ENCODE measurements at places on chromosomes 2 and 18.

GRCh38 chr2:212770240-212770639 lies 231.6 kb upstream of the ERBB4 start:
- DNase-seq: no peak

DNA sequence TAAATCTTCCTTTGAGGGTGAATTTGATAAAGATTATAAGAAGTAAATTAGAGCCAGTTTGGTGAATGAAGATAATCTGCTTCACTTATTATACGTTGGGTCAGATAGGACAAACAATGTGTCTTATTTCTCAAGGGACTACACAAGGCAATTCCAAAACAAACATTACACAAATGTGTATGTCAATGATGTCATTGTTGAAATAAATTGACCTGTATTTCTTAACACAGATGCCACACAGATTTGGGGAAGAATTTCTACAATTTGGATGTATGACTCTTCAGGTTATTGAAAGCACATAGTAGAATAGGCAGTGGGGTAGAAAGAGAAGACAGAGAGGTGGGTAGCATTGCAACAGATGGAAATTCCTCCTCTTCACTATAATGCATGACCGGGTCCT lies 6.9 kb upstream of the CRIM1 start:
- DNase-seq: no peak

GRCh38 chr2:75688196-75688595 lies 22.5 kb downstream of the GCFC2 start:
- no peak for DNase-seq

DNA sequence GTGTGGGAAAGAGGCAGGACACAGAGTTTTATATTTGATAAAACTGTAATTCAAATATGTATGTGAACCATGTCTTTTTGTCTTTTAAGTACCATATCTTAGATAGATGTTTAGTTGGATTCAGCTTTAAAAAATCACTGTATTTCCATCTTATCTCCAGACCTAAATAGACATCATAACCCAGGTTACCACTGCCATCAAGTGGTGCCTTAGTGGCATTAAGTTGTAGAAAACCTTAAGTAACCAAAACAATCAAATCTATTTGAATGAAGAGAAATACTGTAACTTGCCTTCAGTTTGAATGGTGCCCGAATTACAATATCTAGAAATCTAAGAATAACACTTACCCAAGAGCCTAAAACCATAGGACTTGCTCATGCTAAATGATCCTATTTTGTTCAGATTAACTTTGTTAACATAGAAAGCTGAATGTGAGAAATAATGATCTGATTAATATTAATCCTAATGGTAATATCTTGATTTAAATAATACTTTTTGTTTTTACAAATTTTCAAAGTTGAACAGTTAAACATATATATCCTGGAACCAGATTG lies 92.5 kb upstream of the MAP2 start:
- peak; percentile 75 for DNase-seq

DNA sequence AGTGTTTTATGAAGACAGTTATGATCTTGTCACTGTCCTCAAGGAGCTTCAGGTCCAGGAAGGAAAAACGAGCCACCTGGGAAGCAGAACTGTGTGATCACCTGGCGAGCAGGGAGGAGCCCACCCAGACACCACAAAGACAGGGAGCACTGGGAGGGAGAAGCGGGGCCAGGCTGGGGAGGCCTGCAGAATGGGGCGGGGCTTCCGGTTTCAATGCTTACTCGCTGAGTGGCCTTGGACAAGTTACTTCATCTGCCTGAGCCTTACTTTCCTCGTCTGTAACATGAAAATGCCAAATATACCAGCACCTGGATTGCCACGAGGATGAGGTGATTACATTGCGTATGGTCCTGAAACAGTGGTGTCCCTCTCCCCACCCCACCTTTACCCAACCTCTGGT lies 227.5 kb downstream of the ANKRD30B start:
- no peak for DNase-seq

DNA sequence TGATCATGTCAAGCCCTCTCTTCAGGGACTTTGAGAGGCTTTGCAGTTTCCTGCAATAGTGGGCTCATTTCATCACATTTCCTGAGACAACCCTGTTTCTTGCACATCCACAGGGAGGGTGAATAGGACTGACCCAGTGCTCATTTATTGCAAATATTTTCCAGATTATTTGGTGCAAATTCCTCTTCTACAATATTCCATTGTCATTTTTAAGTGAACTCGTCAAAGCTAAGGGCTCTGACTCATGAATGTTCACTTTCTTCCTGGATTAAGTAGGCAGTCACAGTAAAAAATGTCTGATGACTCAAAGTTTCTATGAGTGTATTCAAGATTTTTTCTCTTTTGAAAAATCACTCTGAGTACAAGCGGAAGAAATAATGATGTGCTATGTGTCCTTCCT lies 225.5 kb upstream of the GALNT5 start:
- peak; percentile 87 for DNase-seq

DNA sequence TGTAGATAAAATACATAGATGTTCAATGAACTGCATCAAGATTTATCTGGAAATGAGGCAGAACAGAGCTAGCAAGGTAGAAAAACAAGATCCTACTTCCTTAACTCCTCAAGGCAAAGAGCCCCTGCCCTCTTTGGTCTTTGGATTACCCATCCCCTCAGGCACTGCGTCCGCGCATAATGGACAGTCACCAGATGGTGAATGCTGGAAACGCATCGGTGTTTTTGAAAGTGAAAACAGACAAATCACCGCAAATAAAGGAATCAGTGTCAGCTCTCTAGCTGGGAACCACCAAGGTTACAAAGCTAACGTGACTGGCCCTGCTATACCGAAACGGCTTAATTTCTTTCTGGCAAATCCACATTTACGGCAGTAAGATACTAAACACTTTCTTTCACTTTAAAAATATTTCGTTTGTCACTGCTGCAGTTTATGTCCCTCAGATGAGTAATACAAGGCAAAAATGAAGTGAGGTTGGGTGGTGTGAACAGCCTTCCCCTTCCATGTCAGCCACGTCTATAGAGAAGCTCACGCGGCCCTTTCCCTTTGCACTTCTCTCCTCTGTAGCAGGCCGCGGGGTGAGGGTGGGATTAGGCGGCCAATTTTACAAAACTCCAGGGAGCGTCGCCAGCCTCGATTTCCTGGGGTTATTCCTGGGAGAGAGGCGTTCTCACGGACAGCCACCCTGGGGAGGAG lies 627 bp upstream of the GALR1 start:
- DNase-seq: peak; percentile 12

- DNase-seq: peak; percentile 5
Observed at GRCh38 chr2:2229626-2230432, 101.2 kb downstream of the MYT1L start.

DNA sequence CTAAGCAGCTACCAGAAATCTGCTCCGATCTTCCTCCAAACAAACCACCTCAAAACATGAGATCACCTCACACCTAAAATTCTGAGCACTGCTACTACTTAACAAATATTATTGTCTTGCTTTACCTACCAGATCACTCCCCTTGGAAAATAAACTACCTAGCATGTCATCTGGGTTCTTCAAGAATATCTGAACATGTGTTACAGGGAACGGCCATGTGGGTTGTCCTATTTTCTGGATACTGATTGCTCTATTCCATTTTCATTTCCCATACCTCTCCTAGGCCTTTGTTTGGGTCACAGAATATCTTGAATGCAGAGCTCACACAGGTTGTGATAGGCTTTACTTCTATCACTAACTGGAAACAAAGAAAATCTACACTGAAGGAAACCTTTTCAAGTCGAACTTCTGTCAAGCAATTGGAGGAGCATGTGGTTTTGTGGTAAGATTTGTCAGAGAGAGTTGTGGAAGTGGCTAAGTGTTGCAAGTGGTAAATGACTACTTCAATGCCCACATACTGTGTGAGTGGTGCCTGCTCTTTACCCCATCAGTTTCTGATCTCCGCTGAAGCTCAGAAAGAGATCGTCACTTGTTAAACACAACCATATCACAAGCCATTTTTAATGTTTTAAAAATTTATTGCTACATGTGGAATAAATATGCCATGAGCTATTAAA lies 739.1 kb upstream of the ZEB2 start:
- DNase-seq: peak; percentile 37

- DNase-seq: no peak
Observed at GRCh38 chr2:15782009-15782751, 158.2 kb upstream of the MYCN start.

DNA sequence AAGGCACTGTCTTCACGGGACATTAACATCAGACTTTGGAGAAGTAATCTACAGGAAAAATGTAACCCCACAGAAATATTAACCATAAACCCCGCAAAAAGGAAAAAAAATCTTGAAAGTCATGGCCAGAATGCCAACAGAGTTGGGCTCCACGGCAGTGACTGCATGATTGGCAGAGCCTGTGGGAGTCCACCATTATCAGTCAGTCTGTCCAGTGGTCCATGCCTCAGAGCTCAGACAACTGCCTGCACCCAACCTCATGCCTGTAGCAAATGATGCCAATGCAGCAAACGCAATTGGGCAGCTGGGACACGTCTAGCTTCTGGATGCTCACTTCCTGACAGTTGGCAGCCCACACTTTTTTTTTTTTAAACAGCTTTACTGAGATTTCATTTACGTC lies 5.1 kb upstream of the PPIG start:
- DNase-seq: no peak

DNA sequence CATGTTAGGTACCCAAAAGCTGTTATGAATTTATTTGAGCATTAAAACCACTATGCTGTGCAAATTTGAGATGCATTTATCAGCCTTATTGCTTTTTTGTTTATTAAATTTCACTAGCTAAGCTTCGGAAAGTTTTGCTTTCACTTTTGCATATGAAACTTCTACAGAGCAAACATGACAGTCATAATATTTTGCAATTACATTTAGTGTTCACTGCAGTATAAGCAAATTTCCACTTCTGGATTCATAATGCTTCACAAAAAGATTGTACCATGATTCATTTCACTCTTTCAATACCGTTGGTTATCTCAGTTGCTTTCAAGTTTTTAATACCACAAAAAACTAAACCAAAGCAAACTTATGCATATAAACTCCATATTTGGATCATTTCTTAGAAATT lies 228.7 kb upstream of the SLC8A1 start:
- no peak for DNase-seq

DNA sequence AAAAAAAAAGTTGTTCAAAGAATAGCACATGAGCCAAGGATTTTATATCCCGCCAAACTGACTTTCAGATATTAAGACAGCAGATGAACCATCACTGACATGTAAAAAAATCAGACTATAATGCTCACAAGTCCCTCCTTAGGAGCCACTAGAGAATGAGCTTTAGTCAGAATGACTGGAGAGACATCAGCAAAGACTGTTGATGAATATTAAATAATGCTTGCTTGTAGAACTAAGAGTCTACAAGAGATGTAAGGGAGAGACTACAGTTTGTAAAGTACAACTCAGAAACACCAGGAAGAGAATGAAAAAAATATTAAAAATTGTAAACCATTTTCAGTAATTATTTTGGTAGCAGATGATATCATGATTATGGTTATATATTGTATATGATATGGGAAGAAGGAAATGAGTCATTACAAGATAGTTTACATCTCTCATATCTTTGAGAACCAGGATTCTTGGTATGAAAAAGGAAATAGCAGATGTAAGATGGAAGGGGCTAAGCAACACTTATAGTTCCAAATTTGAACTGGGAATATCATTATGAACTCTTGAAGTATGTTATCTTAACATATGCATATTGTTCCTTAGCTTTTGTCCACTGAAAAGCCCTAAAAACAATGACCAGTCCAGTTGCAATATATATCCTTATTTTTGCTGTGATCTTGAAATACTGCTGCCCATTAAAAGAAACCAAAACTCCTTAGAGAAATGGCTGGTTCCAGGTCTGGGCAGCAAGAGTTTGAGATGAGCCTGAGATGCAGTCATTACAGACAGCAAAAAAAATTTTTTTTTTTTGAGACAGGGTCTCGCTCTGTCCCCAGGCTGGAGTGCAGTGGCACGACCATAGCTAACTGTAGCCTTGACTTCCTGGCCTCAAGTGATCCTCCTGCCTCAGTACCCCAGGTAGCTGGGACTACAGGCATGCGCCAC lies 55.7 kb downstream of the PTPN2 start:
- DNase-seq: no peak

GRCh38 chr2:144924827-144925226 lies 404.9 kb upstream of the ZEB2 start:
- DNase-seq: no peak

DNA sequence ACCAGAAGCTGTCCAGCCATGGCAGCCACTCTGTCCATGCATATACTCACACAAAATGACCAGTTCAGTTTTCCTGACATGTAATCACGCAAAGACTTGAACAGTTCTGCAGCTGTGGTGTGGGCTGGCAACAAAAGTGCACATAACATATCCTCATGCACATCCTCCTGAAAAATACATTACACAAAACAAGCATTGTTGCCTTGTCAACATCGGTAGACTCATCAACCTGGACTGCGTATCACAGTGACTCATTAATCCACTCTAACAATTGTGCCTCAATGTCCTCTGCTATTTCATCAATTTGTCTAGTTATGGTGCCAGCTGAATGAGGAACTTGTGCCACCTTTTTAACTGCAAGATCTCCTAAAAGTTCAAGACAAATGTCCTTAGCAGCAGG lies 19.5 kb downstream of the RBKS start:
- DNase-seq: no peak

DNA sequence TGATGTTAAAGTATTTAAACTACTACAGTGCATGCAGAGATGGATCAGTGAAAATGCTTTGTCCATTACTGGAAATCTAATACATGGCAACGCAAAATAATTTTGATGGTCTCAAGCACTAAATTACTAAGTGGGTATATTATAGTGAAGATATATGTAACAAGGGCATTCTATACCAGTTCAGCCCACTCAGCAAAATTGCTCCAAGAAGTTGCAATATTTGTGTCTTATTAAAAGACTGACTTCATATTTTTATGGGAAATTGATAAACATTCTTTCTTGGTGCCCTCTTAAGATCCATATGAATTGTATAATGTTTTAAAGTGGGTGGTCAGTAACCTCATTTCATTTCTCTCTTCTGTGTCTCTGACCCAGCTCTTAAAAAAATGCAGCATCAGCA lies 343.1 kb upstream of the MEX3C start:
- no peak for DNase-seq

- DNase-seq: no peak
Observed at GRCh38 chr18:63257453-63257852, 62.1 kb downstream of the BCL2 start.

DNA sequence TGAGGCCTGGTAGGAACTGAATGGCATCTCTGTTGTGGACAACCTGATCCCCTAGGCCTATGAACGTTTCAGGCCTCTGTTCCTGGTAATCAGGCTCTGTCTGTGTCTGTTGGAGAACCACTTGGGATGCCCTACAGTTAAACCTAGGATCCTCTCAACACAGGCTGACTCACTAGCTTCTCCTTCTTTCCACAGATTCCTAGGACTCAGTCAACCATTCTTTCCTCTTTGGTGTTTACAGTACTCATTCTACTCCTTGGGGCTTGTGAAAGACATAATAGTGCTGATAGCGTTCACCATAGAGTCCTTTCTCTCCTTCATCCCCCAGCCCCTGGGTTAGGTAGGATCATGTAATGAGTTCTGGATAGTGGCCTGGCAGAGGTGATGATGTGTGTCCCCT lies 544.3 kb downstream of the METTL4 start:
- no peak for DNase-seq

DNA sequence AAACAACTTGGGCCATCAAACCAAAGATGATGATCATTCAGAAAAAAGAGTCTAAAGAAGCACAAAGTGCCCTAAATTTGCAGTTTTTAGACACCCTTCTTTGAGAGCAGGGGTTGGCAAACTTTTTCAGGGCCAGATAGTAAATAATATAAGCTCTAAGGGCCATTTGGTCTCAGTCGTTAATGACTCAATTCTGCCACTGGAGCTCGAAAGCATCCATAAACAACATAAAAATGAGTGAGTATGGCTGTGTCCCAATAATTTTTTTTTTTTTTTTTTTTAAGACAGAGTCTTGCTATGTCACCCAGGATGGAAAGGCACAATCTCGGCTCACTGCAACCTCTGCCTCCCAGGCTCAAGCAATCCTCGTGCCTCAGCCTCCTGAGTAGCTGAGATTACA lies 152.3 kb downstream of the DTNB start:
- no peak for DNase-seq
